Hindlimb muscle (tissue), 1 donor: ENCODE measurements at places on chromosomes 6 and 20.
A peak's percentile ranks its signal among the peaks of the same experiment; 100 is the strongest.

DNA sequence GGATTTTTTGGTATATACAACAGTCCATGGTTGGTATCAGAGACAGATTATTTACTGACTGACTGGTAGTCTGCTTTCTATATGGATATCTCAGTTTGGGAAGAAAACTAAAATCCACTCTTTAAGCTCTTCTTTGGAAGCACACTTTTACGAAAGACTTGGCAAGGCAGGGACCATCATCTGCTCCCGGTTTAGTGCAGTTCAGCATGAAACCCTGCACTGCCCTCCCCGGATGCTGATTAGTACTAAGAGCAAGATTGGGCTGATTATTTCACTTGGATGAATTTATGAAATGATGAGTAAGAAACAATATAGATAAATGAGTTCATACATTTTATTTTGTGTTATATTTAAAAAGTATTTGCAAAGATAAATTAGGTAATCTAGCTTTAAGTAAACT, 56.3 kb downstream of the RGS17 start:
- DNase-seq: no peak

DNA sequence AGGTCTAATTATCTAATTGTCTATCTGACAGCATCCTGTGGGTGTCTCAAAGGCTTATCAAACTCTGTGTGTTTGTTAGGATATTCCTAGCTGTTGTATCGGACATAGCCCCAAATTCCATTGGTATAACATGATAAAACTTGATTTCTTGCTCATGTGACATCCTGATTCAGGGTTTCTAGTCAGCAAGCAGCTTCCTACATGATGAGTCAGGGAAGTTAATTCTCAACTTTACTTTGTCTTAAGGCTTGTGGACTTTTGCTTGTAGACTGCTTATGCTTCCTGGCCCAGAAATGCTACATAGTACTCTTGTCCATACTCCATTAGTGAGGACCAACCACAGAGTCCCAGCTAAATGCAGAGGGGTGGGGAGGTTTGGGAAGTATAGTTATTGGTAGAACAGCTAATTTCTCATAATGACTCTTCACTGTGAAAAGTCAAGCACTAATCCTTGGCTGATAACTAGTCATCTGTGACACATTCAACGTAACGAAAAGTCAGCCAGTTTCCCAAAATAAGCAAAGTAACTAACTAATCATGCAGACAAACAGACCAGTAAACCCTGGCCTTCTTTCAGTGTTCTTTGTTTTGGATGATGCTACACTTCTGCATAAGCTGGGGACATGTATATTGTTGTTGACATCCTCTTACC, 25.8 kb downstream of the NKAIN2 start:
- no peak for DNase-seq

GRCh38 chr6:8075704-8076103, 11.5 kb upstream of the BLOC1S5 start:
- DNase-seq: no peak

GRCh38 chr6:102749210-102749971, 1355.9 kb downstream of the GRIK2 start:
- no peak for DNase-seq

DNA sequence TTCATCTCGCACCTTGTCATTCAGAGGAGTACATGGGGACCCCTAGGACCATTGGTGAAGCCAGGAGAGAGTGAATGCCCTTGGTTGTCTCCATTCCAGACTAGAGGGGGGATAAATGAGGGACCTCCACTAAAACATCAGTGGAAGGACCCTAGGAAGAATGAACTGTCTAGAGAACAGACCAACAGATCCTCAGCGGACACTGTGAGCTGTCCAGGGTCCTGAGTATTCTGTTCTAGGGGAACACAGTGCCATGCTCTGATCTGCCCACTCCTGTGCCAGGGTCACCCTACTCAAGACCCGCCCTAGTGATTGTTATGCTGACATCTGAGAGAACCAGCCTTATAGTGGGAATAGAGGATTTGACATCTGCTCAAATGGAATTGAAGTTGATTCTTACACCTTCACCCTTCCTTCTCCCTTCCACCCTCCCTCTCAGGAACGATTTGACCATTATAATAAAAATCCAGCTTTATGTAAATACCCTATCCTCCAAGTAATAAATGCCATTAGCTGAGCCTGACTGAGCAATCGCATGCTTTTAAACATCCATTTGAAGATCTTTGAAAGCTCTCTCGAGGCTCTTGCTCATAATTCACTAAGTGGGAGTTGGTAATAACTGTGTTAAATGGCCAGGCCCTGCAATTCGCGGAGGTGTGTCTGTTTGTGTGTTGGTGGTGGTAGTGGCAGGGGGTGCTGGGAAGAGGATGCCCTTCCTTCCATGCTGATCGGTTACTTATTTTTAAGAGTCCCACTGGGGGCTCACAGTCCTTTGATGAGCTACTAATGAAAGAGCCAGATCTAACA, 43.6 kb upstream of the SLC32A1 start:
- DNase-seq: peak; percentile 25

DNA sequence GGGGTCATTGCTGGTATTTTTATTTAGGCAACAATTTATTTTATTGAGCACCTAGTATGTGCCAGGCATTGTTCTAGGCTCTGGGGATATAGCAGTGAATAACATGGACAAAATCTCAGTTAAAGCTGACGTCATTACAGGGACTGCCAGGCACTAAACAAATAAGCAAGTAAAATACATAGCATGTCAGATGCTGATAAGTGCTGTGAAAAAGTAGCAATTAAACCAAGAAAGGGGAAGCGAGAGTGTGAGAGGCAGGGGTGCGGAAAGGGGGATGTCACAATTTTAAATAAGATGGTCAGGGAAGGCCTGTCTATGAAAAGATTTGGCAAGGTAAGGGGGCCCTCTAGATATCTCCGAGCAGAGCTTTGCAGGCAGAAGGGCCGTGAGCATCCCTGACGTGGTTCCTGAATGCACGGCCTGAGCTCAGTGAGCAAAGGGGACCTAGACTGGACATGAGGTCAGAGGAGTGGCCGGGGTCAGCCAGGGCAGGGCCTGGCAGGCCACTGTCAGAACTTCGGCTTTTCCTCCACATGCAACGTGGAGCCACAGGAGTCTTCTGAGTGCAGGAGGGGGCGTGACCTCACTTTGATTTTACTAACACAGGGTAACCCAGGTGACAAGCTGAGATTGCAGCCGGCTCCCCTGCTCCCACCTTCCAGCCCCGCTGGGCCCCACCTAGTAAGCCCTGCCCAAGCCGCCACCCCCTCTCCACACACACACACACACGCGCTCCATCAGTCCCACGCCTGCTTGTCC, 24.2 kb upstream of the SIRPA start:
- DNase-seq: no peak

- DNase-seq: no peak
Measured at GRCh38 chr20:63978319-63979228, 868 bp downstream of the SAMD10 start.
